ENCODE measurements at places on chromosomes 1 and 21.

DNA sequence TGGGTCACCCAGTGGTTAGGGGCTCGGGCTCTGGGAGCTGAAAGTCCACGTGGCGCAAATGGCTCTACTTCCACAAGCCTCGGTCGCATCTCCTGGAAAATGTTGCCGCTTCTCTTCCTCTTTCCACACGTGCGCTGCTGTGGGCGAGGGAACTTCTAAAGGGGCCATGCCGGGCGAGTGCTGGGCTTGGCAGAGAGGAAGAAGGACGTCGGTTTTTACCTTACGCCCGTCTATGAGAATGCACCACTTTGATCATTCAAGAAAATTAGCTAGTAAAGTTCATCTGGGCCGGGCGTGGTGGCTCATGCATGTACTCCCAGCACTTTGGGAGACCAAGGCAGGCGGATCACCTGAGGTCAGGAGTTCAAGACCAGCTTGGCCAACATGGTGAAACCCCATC is 10.4 kb downstream of the SLC45A1 start:
- DNase-seq, result no peak

DNA sequence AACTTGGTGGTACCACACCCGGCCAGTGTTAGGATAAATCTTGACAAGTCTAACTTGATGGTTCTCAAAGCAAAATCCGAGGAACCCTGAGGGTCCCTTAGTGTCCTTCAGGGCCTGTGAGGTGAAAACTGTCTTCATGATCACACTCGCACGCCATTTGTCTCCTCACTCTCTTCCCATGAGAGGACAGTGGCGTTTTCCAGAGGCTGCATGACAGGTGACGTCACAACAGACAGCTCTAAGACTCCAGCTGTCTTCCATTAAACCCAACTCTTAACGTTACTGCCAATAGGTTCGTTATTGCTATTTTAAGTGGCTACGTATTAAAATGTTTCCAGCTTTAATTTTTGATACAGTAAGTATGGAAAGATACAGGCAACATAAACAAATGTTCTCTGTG is 13.8 kb downstream of the CFAP74 start:
- no peak for DNase-seq

GRCh38 chr1:224828691-224829090 is 100.8 kb upstream of the DNAH14 start:
- no peak for DNase-seq

DNA sequence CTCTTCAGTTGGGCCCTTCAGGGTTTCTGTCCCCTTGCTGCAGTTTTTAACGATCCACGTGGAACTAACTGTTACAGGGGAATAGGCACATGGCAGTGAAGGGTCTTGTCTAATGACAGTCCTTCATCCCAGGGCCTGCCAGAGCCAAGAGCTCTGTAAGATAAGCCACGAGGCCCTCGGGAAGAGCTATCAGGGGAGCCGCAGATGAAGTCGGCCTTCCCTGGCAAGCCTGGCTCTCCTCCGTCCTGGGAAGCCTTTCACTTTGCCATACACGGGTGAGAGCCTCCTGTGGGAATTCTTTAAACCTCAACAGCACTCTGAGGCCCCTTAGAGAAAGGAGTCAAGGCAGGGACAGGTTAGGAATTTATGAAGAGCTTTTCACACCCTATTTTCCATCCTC is 29.0 kb downstream of the ACP6 start:
- DNase-seq, result no peak

- DNase-seq, result no peak
Observed at GRCh38 chr1:24252185-24252780, 65.2 kb upstream of the IFNLR1 start.

GRCh38 chr1:117093091-117093534 is 28.4 kb downstream of the TRIM45 start:
- no peak for DNase-seq

GRCh38 chr1:111354584-111354983 is 63.9 kb downstream of the CHIA start:
- no peak for DNase-seq

DNA sequence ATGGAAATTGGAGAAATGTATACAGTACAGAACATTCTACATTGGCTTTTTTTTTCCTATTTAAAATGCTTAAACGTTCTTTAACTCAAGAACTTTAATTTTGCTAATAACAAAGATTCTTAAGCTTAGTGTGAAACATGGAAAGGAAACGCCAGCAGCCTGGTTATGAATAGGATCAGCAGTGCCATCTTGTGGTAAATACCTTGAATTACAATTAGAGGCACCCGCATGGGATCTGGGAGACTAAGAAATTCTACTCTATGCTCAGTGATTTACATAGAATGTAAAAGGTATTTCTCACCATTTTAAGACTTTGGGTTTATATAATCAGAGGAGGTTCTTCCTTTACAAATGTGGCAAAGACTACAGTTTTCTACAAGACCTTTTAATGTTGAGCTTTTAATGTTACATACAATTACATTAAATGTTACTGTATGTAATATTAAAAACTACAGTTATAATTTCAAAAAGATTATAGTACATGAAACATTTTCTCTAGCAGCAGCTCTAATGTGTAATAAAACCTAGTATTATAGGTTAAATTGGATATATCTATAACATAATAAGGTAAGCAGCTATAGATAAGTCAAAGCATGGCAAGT is 32.1 kb upstream of the APOBEC4 start:
- peak; percentile 19 for DNase-seq

DNA sequence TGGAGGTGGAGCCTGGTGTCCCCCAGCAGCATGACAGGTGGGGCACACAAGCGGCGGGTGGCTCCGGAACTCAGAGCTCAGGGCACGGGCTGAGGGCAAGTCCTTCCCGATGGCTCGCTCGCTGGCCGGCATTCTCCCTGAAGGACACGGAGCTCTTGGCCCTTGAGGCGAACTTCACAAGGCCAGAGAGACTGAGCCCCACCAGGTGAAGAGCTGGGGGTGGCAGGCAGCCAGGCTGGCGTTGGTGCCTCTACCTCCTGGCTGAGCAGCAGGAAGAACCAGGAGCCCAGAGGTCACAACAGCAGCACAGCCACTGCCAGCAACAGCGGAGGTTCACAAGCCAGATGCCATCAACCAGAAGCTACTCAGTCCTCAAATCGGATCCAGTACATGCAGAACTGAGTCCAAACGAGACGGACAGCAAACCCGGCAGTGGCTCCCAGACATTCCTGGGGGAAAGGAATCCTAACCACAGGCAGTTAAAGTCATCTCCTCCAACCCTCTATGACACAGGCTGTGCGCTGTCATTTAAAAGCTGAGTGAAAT is 54.1 kb downstream of the NPHP4 start:
- DNase-seq, result no peak

DNA sequence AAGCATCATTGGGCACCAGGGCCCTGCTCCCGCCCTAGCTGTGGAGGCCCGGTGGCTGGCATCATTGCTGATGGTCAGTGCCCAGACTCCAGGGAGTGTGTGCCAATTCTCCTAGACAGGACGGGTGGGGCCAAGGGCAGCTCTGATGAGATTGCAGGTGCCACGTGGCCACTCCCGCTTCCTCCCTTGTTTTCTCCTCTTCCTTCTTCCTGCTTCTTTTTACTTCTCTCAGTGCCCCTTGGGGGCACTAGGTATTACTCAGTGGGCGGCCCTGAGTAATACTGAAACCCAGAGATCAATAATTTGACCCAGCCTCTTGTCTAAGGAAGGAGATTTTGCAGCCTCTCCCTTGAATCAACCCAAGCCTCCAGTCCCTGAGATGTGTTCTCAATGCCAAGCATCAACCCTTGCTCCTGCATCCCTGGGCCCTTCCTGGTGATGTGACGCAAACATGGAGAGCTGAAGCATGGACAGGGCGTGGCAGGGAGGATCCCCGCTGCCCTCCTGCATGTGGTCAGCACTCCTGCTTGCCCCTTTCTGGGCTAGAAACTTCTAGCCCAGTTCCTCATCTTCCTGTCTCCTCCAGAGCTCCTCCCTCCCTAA is 32.4 kb downstream of the CDK18 start:
- DNase-seq, result peak; percentile 1

- DNase-seq, result no peak
Observed at GRCh38 chr1:204191456-204191855, 4.8 kb downstream of the KISS1 start.

DNA sequence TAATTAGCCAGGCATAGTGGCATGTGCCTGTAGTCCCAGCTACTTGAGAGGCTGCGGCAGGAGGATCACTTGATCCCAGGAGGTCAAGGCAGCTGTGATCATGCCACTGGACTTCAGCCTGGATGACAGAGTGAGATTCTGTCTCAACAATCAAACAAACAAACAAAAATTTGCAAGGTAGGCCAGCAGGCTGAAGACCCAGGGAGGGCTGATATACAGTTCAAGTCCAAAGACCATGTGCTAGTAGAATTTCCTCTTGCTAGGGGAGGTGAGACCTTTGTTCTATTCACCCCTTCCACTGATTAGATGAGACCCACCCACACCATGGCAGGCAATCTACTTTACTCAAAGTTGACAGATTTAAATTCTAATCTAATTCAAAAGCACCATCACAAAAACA is 31.2 kb upstream of the CNN3 start:
- no peak for DNase-seq

- DNase-seq, result peak; percentile 87
Observed at GRCh38 chr21:45970674-45971615, 10.6 kb upstream of the COL6A1 start.

- DNase-seq, result no peak
Observed at GRCh38 chr1:26787381-26787705, 407 bp upstream of the PIGV start.

DNA sequence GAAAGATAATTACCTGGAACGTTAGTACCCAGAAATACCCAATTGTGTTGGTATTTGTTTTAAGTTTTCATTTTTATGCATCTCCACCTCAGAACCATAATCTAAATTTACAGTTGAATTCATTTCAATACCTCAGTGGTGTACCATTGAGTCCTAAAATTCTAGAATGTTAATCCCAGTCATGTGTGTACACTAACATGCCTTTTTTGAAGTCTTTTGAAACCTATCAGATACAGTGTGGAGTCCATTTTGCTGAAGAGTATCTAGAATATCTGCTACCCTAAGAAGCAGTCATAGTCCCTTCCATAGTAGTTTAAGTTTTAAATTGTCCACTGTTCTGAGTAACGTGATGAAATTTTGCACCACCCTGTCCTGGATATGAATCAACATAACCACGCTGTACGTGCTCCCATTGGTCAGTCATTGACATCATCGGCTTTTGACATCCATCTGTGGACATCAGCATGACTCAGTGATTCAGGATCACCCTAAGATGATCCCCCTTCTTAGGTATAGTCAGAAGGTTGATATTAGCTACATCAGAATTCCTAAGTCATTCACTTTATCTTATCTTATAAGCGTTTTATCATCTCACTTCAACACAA is 7.5 kb upstream of the ASH1L start:
- no peak for DNase-seq

- no peak for DNase-seq
Observed at GRCh38 chr1:64942675-64943074, 23.7 kb downstream of the JAK1 start.

GRCh38 chr21:43308101-43308814 is 118.7 kb downstream of the SIK1 start:
- DNase-seq, result no peak

DNA sequence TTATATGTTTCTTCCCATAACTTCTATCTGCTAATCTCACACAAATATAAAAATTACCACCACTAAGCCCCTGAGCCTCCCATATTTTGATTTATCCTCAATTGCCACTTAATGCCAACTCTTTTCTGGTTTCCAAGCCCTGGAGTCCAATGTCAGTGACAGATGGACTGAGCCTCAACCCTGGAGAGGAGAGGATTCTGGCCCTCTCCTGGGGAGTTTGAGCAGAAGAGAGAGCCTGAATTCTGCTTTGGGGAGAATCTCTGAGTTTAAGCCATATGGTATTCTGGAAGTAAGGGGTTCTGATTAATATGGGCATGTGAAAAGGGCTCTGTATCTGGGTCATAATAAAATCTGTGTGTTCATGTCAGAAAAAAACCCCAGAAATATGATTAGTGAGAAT is 8.5 kb downstream of the CADM3 start:
- no peak for DNase-seq

GRCh38 chr1:18716785-18717678 is 86.4 kb downstream of the PAX7 start:
- no peak for DNase-seq
